ENCODE measurements at places on chromosomes 11 and 22.

GRCh38 chr11:68841718-68842426 lies at the start of gene CPT1A:
CPT1A (minus strand) TSS chr11:68841916; CDS start chr11:68815474, 26,442 bp downstream.
- DNase-seq: peak; percentile 82

GRCh38 chr22:22955866-22956535 lies 68.4 kb downstream of the IGLL5 start:
- DNase-seq: peak; percentile 73

- DNase-seq: peak; percentile 2
These were observed 6.4 kb upstream of the ME3 start for GRCh38 chr11:86678823-86679222.

GRCh38 chr11:110886288-110886970 lies 174.2 kb upstream of the ARHGAP20 start:
- no peak for DNase-seq

DNA sequence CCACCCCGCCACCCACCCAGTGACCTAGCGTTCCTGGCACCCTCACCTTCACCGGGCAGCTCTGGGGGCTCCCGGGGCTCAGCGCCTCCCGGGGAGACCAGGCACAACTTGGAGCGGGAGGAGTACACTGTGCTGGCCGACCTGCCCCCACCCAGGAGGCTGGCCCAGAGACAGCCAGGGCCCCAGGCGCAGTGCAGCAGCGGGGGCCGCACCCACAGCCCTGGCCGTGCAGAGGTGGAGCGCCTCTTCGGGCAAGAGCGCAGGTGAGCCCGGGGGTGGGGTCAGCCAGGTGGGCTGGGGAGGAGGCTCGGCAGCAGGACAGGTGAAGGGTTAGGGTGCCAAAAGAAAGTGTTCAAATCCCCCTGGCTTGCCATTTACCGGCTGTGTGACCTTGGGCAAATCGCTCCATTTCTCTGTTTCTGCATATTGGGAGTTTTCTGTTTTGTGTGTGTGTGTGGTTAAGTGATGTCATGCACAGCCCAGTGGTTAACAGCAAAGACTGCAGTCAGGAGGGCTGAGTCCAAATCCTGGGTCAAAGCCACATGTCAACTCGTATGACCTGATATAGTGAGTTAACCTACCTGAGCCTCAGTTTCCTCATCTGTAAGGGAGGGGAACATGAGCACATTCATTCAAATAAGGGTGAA lies 29.5 kb downstream of the TRIOBP start:
- no peak for DNase-seq

GRCh38 chr11:70020336-70021214 lies 57.5 kb upstream of the ANO1 start:
- DNase-seq: no peak

DNA sequence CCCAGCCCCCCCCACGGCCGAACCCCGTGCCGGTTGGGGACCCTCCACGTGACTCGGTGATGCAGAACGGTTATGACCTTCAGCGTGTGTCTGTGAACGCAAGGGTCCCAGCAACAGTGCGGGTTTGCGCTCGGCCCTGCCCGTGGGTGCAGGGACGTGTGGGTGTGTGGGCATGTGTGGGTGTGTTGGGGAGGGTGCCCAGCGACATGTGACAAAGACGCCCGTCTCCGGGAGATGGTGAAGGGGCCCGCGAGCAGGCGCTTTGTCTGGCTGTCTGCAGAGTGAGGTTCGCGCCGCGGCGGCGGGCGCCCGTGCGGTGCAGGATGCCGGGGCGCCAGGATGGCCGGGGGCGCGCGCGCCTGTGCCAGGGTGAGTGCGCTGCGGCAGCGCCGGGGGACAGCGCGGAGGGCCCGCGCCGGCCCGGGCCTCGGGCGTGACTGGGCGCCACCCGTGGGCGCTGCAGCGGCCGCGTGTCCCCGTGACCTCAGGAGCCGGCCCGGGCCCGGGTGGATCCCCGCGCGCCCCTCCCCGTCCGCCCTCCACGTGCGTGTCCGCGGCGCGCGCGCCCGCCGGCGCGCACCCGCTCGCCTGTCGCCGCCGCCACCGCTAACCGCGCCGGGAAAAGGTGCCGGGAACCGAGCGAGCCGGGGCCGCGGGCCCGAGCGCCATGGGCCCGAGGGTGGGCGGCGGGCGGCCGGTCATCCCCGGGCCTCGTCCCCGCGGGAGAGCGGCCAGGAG lies at the start of gene LRFN4:
LRFN4 (plus strand) TSS at position 569 of the 738 bp plus-strand sequence. CDS start 681 bp downstream, outside the sequence.
- DNase-seq: peak; percentile 43

DNA sequence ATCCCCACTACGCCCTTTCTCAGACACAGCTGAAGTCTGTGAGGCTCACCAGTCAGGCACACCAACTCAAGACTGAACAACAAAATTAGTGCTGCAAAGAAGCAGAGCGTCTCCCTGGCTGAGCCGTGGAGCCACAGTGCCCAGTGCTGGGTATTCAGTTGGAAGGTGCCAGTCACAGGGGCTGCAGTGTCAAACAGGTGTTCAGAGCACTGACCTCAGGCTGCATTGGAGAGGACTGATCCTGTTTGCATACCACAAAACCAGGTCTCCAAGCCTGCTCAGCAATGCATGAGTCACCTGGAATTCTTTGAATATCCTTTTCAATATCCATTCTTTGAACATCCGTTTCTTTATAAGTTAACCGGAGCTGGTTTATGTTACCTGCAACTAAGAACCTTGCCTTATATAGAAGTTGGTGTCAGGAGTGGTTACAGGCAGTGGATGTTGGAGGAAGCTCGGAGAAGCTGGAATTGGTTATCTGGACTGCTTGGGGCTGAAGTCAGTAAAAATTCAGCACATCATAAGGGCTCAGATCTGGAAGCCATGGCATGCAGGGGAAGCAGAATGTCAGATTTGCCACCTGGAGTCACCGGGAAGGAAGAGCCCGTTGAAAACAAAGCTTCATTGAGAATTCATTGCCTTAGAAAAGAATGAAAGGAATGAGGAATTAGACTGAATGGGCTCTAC lies 30.3 kb downstream of the PDGFB start:
- DNase-seq: no peak

DNA sequence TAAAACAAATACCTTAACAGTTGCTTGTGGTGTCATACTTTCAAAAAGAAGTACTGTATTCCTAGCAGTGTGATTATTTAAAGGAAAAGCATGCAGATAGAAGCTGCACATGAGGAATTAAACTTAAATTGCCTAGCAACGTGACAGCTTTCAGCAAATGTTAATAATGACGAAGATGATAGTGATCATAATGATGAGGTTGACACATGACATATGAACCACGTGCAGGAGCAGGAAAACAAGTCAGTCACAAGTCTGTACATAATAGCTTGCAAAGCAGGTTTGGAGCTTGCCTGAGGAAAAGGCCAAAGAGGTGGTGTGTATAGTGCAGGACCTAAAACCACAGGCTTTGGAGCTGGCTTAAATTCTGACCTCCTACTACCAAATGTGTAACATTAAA lies 30.6 kb upstream of the PIK3C2A start:
- DNase-seq: no peak

DNA sequence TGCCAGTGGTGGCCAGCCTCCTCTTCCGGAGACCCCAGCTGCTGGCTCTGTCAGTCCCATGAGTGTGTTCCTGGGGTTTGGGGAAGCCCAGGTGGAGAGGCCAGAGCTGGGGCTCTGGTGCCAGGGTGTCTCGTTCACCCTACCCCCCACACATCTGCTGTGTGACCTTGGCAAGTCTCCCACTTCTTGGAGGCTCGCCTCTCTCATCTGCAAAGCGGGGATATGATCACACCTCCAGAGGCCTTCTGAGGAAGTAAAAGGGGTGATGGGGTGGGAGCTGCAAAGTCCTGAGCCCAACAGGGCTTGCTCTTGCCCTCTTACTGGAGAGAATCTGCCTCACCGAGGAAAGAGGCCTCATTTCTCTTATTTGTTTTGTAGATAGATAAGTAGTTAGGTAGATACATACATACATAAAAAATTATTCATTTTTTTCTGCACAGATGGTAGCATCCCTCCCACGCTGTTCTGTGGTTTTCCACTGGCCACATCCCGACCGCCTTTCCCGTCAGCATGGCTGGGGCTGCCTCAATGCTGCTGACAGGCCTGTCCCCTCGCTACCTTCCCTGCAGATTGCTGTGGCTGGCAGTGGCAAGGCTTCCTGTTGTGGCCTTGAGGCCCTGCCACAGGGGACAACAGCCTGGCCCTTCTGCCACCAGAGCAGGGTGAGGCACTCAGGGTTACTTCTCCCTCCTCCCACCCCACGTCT lies 23.9 kb downstream of the MYO7A start:
- DNase-seq: no peak

GRCh38 chr11:10392095-10393079 lies 62.7 kb upstream of the AMPD3 start:
- DNase-seq: no peak

GRCh38 chr22:39336411-39336810 lies 13.4 kb upstream of the SYNGR1 start:
- no peak for DNase-seq

- DNase-seq: no peak
These were observed 9.8 kb downstream of the RELT start for GRCh38 chr11:73386016-73386415.

DNA sequence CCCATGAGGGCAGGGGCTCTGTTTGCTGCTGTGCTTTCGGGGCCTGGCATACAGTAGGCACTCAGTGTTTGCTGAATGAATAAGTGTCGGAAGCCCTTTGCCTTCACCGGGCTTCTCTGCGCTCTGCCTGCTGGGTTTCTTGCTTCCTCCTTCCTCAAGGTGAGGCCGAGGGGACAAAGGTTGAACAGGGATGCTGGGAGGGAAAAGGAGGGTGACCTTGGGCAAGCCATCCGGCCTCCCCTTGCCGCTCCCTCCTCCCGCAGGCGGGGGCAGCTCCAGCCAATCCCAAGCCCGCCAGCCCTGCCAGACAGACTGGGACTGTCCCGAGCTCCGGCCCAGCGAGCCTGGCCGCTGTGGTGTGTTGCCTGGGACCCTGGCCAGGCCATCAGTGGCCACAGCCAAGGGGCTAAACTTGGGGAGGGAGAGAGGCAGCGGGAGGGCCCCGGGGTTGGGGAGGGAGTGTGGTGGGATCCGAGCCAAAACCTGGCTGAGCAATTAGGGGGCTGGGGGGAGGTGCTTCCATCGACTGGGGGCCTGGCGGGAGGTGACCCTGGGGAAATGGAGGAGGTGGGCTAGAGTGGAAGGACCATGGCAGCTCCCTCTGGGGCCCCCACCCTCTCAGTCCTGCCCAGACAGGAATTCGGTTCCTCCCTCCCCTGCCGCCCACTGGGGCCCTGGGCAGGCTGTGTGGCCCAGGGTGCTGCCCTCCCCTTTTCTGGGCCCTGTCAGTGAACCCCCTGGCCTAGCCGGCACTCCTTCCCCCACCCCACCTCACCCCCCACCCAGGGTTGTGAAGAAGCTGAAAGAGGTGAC lies 3.4 kb upstream of the RCOR2 start:
- no peak for DNase-seq

DNA sequence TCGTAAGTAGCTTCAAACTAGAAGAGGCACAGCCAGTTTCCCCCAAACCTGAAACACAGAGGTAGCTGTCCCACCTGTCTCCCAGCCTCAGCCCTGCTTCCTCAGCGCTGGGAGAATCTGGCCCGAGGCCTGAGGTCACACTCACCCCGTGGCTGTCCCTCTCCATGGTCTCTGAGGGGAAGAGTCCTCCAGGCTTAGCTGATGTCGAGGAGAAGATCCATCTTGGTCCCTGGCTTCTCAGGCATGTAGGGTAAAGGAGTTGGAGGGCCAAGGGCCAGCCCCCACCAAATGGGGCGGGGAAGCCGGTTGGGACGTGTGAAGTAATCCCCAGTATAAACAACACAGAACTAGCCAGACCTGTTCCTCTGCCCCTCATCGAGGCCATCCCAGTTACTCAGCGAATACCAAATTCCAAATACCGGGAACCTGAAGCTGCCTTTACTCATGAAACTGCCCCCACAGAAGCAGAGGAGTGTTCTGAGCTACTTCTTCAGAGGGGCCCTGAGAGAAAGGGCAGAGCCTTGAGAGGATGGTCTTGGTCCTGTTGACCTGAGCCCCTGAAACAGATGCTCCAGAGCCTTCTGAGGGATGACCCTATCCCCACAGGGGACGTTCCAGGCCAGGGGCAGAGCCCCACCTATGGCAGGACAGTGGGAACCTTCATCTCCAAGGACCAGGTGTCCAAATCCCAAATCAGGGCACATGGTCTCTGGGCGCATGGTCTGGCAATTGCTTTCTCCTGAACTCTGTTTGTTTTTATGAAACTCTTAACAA lies at the start of gene TMPRSS13:
TMPRSS13 (minus strand) TSS at position 261 of the 774 bp plus-strand sequence; CDS start at position 166, 95 bp downstream.
- no peak for DNase-seq

- DNase-seq: no peak
These were observed 5.0 kb downstream of the ASCL2 start for GRCh38 chr11:2265396-2265795.

GRCh38 chr11:25094085-25094802 lies 597.4 kb downstream of the LUZP2 start:
- no peak for DNase-seq

- peak; percentile 39 for DNase-seq
These were observed 18.0 kb upstream of the IL17REL start for GRCh38 chr22:50030297-50031188.

DNA sequence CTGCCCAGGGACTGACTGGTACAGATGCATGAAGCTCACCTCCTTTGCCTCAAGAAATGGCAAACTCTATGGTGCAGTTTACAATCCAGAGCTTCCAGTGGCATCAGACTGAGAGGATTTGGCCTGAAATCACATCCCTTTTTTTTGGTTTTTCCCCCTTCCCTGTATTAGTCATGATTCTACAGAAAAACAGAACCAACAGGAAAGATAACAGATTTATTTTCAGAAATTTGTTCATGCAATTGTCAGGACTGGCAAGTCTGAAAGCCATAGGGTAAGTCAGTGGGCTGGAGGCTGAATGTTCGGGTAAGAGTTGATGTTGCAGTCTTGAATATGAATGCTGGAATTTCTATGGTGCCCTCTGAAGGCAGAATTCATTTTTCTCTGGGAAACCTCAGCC lies 12.0 kb upstream of the ZDHHC13 start:
- DNase-seq: no peak

GRCh38 chr11:111541254-111542061 lies 938 bp downstream of the LAYN start:
- DNase-seq: no peak

DNA sequence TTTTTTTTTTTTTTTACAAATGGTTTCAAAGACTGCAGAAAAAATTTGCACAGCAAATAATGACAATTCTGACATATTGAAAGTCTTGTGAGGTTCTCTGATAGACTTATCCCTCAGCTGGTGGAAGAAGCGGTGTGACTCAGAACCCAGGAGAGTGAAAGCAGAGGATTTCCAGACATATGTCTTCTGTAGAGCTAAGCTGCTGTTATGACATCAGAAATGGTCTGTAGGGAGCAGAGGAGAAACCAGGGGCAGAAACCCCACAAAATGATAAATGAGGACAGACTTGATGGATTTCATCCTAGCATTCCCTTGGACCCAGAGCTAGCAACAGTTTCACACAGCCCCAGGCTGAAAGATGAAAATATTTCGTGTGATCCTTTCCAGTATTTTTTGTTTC lies 582.6 kb downstream of the METTL15 start:
- DNase-seq: no peak

- no peak for DNase-seq
These were observed 51.4 kb upstream of the NECTIN1 start for GRCh38 chr11:119780222-119780953.

GRCh38 chr22:20750461-20751184 lies 23.3 kb upstream of the SERPIND1 start:
- DNase-seq: no peak

- no peak for DNase-seq
These were observed 50.6 kb downstream of the WNT11 start for GRCh38 chr11:76155500-76156227.

Data from HAP-1 (cell line).